Stimulated activated CD8-positive, alpha-beta memory T cell treated with anti-CD3 and anti-CD28 coated beads, Interleukin-4, amount 100 ng/mL, for 48 hours (primary cell): ENCODE measurements at places on chromosomes 6 and 20.

DNA sequence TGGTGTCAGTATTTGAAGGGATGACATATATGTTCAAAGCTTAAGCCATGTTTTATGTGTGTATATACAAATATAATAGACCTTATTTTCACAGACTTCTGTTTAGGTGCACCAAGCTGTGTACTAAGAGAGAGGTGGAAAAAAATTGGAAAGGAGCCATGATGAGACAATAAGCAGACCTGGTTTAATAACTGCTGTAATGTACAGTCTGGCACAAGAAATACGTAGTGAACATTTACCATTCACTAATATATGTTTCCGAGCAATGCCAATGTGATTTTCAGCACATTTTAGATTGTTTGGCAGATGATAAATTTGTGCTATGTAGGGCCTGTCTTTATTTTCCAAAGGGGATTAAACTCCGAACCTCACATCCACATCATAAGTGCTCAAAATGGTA lies 116.3 kb downstream of the KHDC1L start:
- DNase-seq = no peak

DNA sequence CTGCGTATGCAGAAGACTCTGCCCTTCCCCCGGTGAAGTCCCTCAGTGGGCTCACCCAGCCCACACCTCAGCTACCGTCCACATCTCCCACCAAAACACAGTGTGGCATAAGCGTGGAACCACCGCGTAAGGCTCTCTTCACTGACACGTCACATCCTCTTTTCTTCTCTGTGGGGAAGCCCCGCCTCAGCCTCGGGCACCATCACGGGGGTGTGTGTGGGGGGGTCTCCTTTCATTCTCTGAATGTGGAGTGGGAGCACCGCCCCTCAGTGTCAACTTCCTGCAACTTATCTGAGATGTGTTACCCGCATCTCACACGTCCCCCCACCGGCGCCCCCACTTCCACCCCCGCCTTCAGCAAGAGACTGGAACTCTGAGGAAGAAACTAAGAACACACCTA lies 388.4 kb upstream of the JARID2 start:
- peak; percentile 88 for DNase-seq

DNA sequence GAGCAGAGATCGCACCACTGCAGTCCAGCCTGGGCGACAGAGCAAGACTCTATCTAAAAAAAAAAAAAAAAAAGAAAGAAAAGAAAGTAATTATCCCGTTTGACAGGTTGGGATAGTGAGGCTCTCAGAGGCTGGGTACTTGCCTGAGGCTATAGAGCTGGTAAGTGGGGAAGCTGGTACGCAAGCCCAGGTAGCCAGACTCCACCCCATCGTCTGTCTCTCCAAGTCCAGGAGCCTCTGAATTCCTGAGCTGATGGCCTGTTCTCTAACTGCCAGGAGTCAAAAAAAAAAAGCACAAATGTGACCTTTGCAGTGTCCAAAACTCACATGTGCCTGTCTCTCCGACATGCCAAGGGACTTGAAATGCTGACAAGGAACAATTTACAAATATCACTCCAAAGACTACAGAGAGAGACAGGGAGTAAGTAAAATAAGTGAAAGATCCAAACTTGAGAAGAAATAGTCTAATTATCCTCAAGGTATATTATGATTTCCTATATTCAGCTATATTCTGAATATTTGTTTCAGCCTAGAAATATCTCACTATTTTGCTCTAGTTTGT lies 109.1 kb upstream of the SCAF8 start:
- DNase-seq = no peak

GRCh38 chr6:168825226-168826077 lies 384.5 kb downstream of the SMOC2 start:
- no peak for DNase-seq
